Activated CD8-positive, alpha-beta memory T cell treated with anti-CD3 and anti-CD28 coated beads for 1 hour (primary cell): ENCODE measurements at places on chromosomes 2 and 18.

DNA sequence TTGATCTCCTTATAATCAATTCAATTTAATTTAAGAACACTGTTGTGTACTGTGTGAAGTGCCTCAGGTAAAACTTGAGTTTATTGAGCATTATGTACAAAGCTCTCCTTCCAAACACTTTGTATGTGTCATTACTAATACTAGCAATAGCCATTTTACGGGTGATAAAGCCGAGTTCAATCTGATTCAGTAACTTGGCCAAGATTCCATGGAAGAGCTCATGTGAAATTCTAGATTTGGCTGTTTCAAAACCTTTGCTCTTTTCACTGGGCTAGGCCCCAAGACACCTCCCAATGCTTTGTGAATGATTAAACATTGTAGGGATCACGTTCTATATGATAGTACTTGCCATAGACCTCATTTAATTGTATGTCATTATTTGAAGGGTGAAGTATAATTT, 8.9 kb upstream of the NFE2L2 start:
- no peak for DNase-seq

DNA sequence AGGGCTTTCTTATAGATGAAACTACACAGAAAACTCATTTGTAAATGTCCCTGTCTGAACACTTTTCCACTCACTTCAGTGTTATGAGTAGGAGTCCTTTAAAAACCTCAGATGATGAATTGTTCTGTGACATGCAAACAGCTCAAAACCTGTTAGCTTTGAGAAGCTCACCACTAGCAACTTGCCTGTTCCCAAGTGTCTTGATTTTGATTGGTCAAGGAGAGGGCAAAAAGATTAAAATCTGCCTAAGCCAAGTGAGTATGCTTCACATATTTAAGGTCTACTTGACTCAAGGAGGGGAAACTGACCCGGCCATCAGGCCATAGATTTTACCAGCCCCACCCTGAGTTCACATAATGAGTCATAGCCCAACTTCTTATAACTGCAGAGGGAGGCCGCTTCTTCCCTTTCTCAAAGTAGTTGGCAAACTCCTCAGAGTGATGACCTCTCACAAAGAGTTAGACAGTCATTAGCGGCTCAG, 45.2 kb upstream of the MEIS1 start:
- DNase-seq, result no peak

GRCh38 chr2:222298001-222298310, 842 bp downstream of the PAX3 start:
- no peak for DNase-seq

DNA sequence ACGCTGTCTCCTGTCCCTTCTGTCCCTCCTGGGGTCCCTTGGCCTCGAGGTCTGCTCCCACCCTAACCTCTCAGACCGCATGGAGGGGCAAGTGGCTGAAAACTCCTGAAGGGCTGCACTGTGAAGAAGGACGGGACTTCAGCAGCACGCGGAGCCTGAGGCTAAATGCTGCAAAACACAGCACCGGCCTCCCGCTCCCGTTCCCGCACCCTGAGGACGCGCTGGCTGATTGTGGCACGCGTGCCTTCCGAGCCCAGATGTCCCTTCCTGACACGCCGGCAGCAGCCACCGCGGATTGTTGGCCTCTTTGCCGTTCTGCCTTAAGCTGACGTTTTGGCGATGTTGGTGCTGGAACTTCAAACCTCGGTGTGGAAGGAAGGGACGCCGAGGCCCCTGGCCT, 125.9 kb upstream of the CTDP1 start:
- DNase-seq, result no peak

DNA sequence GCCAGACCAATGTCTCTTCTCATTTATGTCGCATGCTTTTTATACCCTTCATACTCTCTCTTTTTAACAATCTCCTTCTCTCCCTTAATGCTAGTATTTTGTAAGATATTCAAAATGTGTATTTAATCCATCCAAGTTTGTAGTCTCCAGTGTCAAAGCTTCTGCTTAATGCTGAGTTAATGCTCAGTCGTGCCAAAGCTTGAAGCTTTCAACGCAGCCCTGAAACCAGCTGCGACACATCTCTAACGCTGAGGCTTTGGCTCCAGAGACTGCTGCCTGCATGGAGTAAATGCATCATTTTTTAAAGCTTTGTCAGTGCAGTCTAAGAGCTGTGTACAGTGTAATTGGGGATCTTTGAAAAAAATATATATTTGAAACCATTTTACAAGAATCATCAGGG, 2108.8 kb upstream of the PIK3C3 start:
- no peak for DNase-seq

DNA sequence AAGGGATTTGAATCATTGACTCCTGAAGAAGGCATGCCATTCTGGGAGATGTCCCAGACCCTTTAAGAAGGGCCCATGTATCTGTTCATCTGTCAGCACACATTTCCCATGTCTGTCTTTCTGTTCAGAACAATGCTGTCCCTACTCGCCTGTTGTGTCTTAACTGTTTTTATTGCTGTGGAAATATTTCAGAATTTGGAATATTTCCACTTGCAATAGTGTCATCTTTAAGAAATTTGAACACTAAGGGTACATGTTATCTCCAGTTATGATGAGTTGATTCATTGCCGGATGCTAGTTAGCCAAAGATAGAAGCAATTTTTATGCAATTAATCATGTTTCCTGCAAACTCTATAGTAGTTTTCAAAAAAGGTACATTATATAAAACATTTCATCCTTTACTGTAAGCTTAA, 36.9 kb upstream of the NT5C1B start:
- no peak for DNase-seq
